ENCODE measurements at places on chromosomes 2 and 18.

GRCh38 chr2:129428086-129428660 lies 551.3 kb upstream of the RAB6C start:
- DNase-seq: no peak

DNA sequence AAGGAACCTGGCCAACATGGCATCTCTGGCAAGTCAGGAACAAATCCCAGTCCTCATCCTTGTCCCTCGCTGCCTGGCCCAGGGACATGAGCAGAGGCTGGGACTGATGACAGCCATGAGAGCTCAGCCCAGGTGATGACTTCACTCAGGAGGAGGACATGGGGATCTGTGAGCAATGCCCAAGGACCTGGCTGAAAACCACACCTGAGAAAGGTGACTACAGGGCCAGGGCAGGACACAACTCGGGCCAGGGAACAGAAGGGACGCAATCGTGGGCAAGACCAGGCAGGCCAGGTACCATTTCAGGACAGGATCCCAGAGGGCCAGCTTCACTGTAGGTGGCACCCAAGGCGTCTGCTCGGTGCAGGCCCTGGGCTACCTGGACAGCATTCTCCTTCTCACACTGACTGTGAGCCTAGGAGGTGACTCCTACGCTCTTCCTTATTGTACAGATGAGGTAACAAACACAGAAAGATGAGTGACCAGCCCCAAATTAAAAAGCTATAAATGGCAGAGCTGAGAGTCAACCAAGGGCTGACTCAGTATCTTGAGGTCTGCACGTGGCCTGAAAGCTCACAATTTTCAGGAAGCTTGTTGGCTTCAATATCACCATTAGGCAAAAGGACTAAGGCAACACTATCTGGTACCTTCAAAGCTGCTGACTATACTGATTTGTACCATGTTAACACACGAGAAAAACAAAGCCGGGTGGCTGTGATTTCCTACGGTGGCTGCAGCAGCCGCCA lies 141.1 kb downstream of the EIPR1 start:
- DNase-seq: peak; percentile 24

DNA sequence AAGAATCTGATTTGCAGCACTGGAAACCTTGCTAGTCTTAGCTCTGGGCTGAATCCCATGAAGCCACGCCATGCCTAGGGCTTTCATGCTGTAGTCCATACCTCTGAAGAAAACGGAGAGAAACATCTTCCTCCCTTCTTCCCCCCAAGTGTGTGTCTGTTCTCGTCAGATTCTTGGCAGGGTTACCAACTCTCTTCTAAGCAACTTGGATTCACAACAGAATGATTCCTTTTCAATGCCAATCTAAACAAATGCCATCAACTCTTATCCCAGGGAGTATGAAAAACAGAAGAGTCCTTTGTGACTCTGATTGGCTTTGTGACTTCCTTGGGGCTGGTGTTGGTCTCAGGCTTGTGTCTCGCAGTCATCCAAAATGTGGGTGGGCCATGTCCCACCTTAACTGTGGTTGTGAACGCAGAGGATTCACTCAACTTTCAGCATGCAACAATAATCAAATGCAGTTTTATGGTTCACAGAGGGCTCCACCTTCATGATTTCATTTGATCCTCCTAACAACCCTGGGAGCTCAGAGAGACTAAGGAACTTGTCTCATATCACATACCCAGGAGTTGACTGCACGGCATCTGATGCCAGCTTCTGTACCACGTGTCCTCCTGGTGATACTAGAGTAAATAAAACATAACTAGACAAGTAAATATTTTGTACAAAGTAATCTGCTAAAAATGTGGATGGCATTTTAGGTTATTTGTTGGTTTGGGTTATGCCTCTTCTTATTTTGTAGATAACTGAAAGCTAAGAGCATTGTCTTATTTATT lies 186.0 kb upstream of the TNP1 start:
- DNase-seq: no peak

- DNase-seq: peak; percentile 22
Observed at GRCh38 chr2:152171718-152172117, 3.8 kb downstream of the STAM2 start.

GRCh38 chr2:96505231-96505889 lies at the start of gene NEURL3:
Gene NEURL3 (minus strand): TSS chr2:96505357. CDS start chr2:96505286, 71 bp downstream.
- peak; percentile 73 for DNase-seq

- DNase-seq: no peak
Observed at GRCh38 chr2:119116411-119117295, 41.9 kb downstream of the C1QL2 start.

All from MCF 10A (cell line).